Hematopoietic multipotent progenitor cell treated with erythropoietin and hydrocortisone succinate and interleukin-3 and kit ligand, for 6 days (in vitro differentiated cells): ENCODE measurements at places on chromosomes 6 and 20.

DNA sequence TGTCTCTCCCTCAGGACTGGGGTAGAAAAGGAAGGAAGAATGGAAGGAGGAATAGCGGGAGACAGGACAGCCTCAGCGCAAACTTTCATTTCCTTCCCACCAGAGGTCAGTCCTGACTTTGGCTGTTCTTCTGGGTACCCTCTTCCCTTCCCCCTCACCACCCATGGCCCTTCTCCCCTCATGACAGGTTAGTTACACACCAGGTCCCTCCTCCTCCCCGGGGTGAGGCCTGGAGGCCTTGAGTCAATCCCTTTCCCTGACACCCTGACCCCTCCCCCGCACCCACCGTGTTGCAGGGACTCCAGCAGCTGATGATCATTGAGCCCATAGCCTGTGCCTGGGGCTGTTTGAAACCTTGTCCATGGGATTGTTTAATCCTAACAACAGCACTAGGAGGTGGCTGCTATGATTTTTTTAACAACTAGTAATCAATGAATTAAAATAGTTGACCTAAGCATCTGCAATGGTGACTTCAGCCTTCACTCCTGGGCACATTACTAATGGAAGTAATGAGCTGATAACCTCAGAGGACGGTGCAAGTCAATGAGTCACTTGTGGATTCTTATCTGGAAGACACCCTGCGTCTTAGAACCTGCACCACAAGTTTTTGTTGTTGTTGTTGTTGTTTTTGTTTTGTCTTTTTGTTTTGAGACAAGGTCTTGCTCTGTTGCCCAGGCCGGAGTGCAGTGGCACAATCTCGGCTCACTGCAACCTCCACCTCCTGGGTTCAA is 46.6 kb upstream of the CCDC167 start:
- DNase-seq, result no peak

GRCh38 chr6:27772261-27773001 is 139.8 kb downstream of the OR2B2 start:
- peak; percentile 95 for DNase-seq

DNA sequence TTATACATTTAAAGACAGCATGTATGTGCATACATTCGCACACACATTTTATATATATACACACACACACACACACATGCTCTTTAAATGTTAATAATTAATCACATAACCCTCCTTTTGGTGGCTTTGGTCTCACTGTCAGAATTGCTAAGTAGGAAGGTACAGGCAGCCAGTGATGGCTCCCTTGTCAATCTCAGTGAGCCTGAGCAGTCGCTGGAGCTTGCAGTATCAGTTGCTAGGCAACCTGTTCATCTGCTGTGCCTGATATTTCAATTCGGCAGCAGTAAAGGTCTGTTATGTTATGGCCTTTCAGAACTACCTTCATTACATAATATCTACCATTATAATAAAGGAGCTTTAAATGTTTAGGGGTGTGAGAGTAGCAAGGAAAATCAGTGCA is 374.3 kb downstream of the LMBRD1 start:
- DNase-seq, result no peak

- peak; percentile 28 for DNase-seq
Measured at GRCh38 chr20:63957690-63958441, 1.6 kb upstream of the UCKL1 start.

DNA sequence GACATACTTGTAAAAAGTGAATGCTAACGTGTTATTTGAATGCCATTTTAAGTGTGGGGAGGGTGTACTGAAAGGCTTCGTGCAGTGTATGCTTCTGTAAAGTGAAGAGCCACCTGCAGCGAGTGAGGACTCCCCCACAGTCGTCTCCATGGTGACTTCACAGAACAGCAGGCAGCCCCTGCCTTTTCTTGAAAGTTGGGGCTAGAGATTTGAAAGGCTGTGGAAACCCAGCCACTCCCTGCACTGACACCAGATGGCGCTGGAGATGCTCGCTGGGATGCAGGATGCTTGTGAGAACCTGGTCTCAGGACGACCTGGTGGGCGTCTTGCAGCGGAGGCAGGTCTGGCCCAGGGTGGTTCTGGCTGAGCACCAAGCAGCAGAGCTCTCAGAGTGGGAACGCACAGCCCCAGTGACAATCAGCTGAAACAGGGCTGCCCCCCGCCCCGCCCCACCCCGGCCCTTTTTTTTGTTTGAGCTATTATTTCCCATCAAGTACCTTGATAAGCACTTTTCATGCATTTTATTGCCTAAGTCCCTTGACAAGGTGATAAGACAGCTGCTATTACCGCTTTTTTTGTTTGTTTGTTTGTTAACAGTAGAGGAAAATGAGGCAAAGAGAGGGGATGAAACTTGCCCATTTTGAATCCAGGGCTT is 150.3 kb downstream of the SYCP2 start:
- peak; percentile 73 for DNase-seq

DNA sequence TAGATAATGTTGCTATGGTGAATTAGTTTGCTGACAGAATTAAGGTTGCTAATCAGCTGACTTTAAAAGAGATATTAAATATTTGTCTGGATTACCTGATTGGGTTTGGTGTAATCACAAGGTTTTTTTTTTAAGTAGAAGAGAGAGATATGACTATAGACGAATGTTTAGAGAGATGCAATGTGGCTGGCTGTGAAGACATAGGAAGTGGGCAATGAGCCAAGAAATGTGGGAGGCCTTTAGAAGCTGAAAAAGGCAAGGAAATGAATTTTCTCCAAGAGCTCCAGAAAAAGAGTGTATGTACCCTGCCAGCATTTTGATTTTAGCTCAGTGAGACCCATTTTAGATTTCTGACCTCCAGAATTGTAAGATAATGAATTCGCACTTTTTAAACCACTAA is 598.3 kb downstream of the PKHD1 start:
- peak; percentile 17 for DNase-seq

- no peak for DNase-seq
Measured at GRCh38 chr6:136950436-136951126, 28.5 kb downstream of the SLC35D3 start.
